ENCODE measurements at places on chromosomes 2 and 18.

DNA sequence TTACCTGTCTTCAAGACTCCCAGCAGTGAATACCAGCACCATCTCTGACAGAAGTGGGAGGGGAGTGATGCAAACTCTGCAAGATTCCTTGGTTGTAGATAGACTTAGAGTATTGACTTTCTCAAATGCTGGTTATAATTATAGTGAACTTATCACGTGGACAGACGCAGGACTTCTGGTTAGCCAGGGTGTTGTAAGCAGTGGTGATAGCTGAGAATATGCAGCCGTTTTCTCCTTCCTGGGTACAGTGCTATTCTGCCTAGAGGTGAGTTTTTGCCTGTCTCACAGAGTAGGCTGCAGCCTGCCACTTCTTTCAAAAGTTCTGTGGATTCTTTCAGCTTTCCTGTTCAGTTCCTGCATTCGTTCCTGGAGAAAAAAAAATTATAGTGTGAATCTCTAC lies 733 bp upstream of the CXCR2 start:
- DNase-seq = no peak

- DNase-seq = peak; percentile 56
Observed at GRCh38 chr2:20350041-20350712, 467 bp downstream of the PUM2 start.

- DNase-seq = no peak
Observed at GRCh38 chr2:57892920-57893319, 153.7 kb upstream of the VRK2 start.

DNA sequence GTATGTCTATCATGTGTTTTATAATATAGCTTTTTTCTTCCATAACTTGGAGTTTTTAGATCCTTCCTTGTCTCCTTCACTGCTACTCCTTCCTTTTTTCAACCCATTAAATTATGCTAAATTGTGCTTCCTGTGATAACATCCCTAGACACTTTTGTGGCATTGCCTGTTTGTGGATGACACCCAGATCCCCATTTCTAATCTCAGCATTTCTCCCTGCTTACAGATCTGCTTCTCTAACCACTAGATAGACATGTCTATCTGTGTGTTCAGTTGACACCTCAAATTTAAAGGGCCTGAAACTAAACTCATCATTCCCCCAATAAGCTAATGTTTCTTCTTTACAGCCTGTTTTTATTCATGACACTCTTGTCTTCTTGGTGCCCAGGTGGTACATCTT lies 244.8 kb downstream of the BABAM2 start:
- DNase-seq = no peak

DNA sequence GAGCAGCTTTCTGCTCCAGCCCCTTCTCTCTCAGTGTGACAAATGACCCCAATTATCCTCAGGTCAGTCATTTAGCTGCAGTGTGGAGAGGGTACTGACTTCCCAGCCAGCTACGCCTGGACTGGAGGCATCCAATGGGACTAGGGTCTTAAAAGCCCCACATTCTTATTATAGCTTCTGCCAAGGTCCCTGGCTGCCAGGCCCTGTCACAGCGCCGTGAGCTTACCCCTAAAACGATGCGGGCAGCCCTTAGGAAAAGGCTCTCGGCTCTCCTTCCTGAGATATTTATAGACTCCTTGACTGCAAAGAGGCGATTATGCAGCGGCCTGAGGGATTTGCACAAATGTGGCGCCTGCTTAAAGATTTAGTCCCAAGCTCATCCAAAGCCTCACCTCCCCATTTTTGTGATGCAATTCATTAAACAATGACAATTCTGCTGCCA lies 69.2 kb upstream of the EDAR start:
- DNase-seq = no peak

DNA sequence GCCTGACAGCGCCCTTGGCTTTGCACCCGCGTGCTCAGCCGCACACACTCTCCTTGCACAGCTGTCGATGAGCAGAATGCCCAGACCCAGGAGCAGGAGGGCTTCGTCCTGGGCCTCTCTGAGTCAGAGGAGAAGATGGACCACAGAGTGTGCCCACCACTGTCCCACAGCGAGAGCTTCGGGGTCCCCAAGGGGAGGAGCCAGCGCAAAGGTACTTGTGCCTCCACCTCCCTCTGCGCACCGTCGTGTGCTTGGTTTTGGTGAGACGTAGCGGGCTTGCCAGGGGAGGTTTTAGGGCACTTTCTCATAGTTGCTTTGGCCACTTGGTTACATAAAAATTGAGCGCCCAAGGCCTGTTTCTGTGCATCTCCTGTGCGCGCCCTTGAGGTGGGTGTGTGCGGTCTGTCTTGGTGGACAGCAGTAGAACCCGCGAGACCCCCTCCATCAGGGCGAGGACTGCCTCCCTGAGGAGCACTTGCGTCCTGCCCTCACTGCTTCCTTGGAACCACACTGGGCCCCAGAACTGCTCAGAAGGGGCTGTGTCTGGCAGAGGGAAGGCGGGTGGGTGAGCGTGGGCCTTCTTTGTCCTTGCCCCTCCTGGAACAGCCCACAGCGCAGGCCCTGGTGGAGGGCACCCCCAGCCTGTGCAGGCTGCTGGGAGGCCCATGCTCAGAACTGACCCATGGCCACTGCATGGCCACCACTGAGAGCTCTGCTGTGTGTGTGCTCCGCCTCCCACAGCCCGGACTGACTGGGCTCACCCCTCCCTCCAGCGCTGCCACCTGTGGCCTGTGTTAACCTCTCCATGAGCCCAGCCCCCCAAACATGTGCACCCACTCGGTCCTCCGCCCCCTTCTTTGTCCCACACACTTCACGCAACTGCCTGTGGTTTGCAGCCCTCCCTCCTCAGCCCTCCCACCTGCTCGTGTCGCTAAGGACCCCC lies 95.9 kb downstream of the DGKD start:
- DNase-seq = no peak

DNA sequence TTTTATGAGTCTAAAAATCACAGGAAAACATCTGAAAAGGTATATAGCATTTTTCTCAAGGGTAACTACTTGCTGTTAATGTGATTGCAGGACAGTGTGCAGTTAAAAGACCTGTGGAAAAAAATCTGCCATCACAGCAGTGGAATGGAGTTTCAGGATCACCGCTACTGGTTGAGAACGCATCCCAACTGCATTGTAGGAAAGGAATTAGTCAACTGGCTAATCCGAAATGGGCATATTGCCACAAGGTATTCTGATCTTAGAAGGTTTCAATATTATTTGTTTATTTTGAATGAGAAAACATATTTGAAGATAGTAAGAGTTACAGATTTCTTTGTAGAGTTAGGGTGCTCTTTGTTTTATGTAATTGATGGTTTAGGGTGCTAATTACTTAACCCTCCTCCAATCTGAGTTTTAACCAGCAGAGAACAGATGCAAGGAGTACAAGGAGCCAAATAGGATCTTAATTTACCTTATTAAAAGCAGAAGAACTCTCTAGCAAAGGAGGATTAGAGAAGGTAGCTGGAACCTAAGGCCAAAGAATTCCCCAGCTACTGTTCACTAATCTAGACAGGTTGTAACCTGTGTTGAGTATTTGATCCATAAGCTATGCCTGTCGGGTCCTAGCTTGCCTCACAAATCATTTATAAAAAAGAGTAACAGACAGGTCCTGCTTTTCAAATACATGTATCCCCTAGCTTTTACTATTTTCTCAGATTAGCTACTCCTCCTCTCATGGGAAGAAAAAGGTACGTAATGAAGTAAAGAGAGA lies 35.0 kb downstream of the PIKFYVE start:
- no peak for DNase-seq

- DNase-seq = no peak
Observed at GRCh38 chr2:213227458-213227857, 56.8 kb upstream of the SPAG16 start.

GRCh38 chr2:84257831-84258230 lies 201.2 kb downstream of the SUCLG1 start:
- DNase-seq = no peak

DNA sequence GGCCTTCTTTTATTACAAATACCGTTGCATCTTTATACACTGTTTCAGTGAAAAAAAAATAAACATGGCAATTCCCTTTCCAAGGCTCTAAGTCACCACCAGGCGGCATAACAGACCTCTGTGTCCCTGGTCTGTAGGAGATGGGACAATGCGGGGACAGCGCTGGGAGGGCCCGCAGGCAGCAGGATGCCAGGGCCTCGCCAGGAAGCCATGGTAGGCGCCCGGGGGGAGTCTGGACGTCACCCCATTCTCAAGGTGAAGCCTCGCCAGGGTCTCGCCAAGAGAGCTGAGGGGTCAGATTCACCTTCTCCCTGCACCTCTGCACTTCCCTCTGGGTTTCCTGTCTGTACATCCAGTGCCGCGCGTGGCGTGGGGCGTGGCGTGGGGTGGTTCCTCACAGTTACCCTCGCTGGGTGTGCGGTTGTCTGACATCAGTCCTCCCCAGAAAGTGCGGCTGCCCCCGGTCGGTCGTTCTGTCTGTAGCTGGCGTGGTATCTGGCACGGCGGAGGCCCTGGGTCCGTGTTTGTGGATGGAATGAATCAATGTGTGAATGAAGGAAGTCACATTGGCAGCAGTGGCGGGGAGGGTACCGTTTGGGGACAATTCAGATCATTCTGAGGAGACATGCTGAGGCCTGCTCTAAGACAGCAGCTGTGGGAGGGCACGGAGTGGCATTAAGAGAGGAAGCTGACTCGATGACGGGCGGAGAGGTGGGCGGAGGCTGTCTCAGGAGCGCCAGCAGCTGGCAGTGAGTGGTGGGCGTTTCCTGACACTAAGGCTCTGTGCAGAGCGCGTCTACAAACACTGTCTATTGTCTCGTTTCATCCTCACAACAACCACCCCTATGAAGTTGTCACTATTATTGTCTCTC lies 46.0 kb downstream of the LRRFIP1 start:
- peak; percentile 61 for DNase-seq

DNA sequence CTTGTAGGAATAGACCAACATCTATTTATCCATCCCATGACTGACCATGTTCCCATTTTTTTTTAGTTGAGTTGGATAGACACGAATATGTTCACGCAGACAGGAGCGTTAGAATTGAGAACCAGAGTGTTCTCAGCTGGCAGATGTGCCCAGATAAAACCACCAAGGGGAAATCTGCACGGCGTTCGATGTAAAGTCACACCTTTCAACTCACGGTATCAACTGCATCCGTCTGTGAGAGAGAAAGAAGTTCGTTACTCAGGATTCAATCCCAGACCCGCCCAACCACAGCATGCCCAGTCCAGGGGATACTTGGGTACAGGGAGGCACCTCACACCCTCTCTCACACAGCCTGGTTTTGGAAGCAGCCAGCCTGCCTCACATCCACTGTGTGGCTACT lies 26.1 kb downstream of the MAL start:
- no peak for DNase-seq

- DNase-seq = no peak
Observed at GRCh38 chr2:83103613-83104012, 1355.5 kb downstream of the SUCLG1 start.

DNA sequence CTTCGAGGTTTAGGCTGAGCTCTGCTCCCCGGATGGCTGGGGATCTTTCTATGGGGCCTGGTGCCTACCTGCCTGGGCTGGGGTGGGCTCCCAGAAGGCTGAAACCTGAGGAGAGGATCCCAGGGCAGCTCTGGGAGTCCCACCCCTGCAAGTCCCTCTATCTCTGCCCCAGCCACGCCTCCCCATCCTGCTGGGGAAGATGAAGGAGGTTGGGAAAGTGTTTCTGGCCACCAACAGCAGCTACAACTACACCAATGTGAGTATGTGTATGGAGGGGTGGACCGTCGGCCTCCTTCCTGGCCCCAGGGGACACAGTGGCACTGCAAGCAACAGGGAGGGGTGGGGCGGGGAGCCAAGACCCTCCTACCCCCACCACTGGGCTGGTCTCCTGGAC lies 2.7 kb downstream of the NT5DC4 start:
- DNase-seq = no peak

- no peak for DNase-seq
Observed at GRCh38 chr2:230877759-230878598, 13.2 kb downstream of the ITM2C start.

Data from stimulated activated effector memory CD8-positive, alpha-beta T cell treated with anti-CD3 and anti-CD28 coated beads, Interleukin-12 subunit alpha, Interleukin-12 subunit beta, amount 100 ng/mL, for 72 hours (primary cell).